D341Med (cell line): ENCODE measurements at places on chromosomes 5 and 9.

GRCh38 chr9:2570615-2571479, 50.7 kb upstream of the VLDLR start:
- no peak for DNase-seq

DNA sequence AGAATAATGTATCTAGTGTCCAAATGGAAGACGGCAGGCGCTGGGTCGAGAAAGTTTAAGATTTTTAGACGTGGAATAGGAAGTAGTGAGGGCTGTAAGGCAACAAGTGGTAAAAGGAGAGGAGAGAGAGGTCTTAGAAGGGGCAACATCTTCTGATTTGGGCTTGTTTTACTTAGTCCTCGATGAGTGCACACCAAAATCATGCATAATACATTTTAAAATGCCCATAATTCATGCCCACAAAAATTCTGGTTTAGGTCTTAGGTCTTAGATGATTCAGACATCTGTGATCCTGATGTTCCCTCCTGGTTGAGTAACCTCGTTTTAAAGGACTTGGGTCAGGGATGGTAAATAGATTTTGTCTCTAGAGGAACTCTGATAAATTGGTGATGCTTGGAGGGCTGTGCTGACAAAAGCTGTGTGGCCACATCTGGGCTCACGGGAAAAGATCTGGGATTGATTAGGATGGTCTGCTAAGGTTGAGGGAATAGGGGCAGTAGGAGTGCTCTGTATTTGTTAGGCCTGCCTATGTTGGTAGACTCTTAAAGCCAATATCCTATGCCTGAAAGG, 476.3 kb downstream of the CCDC171 start:
- no peak for DNase-seq

DNA sequence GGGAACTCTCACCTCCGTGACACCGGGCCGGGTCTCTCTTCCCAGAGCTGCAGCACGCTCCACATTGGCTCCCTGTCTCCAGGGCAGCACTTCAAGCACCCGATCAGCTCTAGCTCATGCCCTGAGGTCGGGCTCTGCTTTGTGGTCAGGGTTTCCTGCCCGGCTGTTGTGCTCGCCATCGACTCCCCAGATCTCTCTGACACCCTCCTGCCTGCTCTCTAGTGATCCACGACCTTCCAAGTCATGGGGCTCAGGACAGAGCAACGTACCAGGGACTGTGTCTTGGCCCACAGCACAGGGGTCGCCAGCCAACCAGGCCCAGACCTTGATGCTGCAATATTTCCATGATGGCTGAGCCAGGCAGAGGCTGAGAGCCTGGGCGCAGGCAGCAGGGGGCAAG, 45.1 kb downstream of the PRRT1B start:
- DNase-seq: no peak

DNA sequence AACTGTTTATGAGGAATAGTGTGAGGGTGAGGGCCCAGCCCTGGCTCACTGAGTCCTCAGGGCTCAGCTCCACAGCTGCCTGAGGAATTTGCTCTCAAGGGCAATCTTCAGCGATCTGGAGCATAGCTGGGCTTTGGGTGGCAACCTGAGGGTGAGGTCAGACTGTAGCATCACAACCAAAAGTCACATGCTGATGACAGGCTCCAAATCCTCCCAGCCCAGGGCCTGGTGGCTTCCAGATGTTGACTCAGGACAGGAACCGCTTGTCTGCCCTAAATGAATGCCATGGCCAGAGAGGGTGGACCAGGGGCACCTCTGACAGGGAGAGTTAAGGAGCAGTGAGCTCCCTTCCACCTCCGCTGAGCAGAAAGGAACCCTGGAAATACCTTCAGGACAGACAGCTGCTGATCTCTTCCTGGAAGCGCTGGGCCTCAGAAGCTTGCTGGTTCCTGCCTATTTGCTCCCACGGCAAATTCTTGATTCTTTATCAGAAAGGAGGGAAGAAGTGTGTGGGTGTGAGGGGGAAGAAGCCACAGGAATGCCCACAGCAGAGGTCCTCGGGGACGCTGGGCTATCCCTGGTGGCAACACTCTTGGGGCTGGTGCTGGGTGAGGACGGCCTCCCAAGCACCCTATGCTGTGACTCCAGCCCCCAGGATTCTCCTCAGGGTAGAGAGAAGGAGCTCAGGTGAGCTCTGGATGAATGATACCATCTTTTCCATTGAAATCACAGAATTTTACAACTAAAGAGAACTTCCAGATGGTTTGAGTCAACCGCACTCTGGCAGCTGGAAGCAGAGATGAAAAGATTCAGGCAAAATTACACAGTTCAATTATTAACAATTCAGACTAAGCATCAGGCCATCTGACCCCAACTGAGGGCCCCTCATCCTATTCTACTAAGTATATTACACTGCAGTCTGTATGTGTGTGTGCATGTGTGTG, 13.8 kb upstream of the CTSL start:
- no peak for DNase-seq

DNA sequence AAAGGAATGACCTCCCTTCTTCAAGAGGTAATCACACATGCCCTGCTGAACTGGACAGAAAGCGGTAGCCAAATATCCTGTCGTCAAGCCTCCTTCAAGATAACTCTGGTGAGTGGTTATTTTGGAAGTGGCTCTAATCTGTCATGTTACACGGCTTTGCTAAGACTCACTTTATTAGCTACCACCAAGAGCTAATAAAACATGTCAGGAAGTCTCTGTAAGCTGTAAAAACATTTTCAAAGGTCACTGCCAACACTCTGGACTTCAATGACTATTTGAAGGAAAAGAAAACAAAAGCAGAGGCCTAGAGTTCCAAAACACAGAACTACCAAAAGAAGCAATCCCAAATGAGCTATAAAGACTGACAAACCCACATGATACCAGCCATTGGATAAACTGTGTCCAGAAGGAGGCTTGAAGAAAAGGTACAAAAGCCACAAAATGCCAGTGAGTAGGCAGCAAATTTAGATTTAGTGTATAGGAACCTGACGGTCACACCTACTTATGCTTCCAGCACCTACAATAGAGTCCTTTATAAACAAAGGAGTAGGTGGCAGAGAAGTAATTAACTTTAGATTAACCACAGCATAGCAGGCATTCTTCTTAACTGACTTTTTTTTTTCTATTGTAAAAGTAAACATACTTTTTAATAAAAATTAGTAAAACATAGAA, 97.3 kb upstream of the EQTN start:
- no peak for DNase-seq

- DNase-seq: no peak
Observed at GRCh38 chr5:169354263-169354662, 53.3 kb upstream of the SLIT3 start.

GRCh38 chr5:172683264-172683644, 42.2 kb downstream of the NEURL1B start:
- DNase-seq: no peak
